ENCODE measurements at places on chromosomes 5 and 9.

- no peak overlapping the region for H3K27ac ChIP-seq
- H3K27me3 ChIP-seq = no peaks in the 10 kb centered on the region
- H3K4me3 ChIP-seq = no peak overlapping the region
- no peaks in the 10 kb centered on the region for H3K36me3 ChIP-seq
Measured at GRCh38 chr5:58262226-58262625, 197.7 kb downstream of the PLK2 start.

GRCh38 chr9:126411225-126411947 is 84.8 kb downstream of the MVB12B start:
- peaks cover 31% of the 10 kb centered on the region for H3K36me3 ChIP-seq
- H3K4me3 ChIP-seq = peak overlapping the region; percentile 65
- peak; percentile 80 for DNase-seq

GRCh38 chr9:110797611-110798010 is 129.0 kb downstream of the MUSK start:
- DNase-seq = no peak
- no peak overlapping the region for H3K4me3 ChIP-seq
- H3K27ac ChIP-seq = no peak overlapping the region
- no peaks in the 10 kb centered on the region for H3K36me3 ChIP-seq
- no peaks in the 10 kb centered on the region for H3K4me1 ChIP-seq
- H3K27me3 ChIP-seq = no peaks in the 10 kb centered on the region

- no peak overlapping the region for H3K4me3 ChIP-seq
- no peak overlapping the region for H3K27ac ChIP-seq
- no peak for DNase-seq
- no peaks in the 10 kb centered on the region for H3K27me3 ChIP-seq
- H3K36me3 ChIP-seq = peaks cover 2% of the 10 kb centered on the region
Measured at GRCh38 chr9:130872093-130872492, 24.5 kb downstream of the QRFP start.

DNA sequence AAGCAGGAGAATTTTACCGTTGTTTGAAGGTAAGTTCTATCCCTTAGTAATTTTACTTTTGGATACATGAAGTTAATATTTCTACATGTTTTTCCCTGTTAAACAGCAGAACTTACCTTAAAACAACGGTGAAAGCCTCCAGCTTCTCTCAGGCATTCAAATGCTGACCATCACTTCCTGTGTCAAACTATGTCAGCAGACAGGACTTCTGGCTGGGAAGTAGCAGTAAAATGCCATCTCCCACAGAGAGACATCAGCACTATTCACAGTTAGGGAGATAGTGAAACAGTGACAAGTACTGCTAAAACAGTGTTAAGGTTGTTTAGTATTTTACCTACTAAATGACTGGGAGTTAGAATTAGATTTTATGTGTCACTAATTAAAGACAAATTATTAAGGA is 34.2 kb upstream of the GOLGA1 start:
- H3K4me1 ChIP-seq = peaks cover 2% of the 10 kb centered on the region
- DNase-seq = no peak
- no peaks in the 10 kb centered on the region for H3K27me3 ChIP-seq
- peaks cover 11% of the 10 kb centered on the region for H3K36me3 ChIP-seq
- no peak overlapping the region for H3K4me3 ChIP-seq
